Inflammatory macrophage treated with lipopolysaccharide for 4 hours (primary cell): ENCODE measurements at places on chromosomes 11 and 22.

- no peak for DNase-seq
Observed at GRCh38 chr11:58934945-58935513, 4.3 kb upstream of the GLYATL1 start.

GRCh38 chr11:64861227-64861975, 16.9 kb upstream of the CDC42BPG start:
- DNase-seq, result peak; percentile 79

GRCh38 chr22:48299124-48299523, 1528.5 kb downstream of the BRD1 start:
- no peak for DNase-seq

DNA sequence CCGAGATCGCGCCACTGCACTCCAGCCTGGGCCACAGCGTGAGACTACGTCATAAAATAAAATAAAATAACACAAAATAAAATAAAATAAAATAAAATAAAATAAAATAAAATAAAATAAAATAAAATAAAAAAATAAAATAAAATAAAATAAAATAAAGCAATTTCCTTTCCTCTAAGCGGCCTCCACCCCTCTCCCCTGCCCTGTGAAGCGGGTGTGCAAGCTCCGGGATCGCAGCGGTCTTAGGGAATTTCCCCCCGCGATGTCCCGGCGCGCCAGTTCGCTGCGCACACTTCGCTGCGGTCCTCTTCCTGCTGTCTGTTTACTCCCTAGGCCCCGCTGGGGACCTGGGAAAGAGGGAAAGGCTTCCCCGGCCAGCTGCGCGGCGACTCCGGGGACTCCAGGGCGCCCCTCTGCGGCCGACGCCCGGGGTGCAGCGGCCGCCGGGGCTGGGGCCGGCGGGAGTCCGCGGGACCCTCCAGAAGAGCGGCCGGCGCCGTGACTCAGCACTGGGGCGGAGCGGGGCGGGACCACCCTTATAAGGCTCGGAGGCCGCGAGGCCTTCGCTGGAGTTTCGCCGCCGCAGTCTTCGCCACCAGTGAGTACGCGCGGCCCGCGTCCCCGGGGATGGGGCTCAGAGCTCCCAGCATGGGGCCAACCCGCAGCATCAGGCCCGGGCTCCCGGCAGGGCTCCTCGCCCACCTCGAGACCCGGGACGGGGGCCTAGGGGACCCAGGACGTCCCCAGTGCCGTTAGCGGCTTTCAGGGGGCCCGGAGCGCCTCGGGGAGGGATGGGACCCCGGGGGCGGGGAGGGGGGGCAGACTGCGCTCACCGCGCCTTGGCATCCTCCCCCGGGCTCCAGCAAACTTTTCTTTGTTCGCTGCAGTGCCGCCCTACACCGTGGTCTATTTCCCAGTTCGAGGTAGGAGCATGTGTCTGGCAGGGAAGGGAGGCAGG, at the start of gene GSTP1:
TSS of gene GSTP1 (plus strand) at position 566 of the 958 bp plus-strand sequence. CDS start at position 598, 32 bp downstream.
- peak; percentile 79 for DNase-seq

- DNase-seq, result peak; percentile 47
Observed at GRCh38 chr11:34425867-34426266, 12.9 kb upstream of the CAT start.

DNA sequence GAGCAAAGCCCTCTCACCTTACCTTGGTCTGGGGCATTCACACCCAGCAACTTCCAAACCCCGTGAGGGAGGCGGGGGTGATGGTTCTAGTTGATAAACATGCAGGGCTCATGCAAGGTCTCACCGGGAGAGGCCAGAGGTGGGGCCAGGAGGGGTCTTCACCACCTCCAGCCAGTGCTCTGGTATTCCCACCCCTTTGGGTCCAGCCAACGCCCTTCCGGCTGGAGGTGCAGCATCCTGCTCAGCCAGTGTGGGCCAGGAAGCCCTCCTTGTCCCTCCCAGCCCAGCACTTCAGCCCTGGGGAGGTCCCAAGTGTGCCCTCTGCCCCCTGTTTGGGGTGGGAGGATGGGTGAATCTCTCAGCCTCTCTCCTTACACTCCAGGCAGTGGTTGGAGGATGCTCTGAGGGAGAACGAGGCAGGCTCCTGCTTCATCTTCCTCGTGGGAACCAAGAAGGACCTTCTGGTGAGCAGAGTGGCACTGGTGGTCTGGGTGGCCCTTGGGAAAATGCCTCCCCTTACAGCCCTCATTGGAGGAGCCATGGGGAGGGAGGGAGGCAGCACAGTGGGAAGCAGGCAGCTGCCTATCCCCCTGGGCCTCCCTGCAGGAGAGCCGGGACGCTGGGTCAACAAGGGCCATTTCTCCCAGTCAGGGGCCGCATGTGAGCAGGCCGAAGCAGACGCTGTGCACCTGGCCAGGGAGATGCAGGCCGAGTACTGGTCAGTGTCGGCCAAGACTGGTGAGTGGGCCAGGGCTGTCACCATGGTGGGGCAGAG, 13.4 kb downstream of the RAB36 start:
- no peak for DNase-seq

GRCh38 chr22:37619991-37620390, 11.4 kb downstream of the GGA1 start:
- DNase-seq, result no peak

DNA sequence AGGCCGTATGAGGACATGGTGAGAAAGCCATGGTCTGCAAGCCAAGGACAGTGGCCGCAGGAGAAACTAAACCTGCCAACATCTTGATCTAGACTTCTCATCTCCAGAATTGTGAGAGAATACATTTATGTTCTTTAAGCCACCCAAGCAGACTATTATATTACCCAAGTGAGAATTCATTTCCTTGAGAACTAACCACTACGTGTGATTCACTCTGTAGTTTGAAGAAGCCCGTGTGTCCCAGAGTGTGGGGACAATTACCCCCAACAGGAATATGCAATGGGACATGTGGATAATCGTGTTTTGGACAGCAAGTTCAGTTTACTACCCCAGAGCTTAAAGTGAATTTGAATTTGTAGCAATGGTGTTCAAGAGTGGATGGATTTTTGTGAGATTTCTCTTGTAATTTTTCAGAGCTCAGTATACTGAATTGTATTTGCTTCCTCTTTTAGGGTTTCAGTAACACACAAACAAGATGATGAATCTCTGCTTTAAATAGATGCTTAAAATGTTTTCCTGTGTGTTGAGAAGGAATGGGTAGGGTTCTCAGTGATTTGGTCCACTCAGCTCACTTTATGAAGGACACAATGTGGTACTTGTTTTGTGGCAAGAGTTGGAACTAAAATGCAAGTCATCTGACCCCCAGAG, 100.0 kb upstream of the ARHGAP20 start:
- DNase-seq, result peak; percentile 35

GRCh38 chr11:126416542-126417090, 61.1 kb downstream of the ST3GAL4 start:
- peak; percentile 82 for DNase-seq

DNA sequence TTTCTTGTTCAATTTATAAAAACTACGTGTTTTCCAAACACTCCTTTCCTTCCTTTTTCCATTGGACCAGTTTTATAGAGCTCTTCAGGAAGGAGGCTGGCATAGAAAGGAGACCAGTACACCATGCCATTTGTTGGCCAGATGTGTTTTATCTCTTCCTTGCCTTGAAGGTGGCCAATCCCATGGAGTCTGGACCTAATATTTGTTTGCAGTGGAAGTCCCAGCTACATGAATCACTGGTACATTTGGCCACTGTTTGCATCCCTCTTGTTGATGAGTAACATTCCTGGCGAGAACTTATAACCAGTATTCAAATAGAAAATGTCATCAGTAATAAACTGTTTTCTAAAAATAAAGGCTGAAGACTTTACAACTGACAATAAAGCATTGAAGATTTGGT, 110.2 kb downstream of the ANO3 start:
- no peak for DNase-seq

DNA sequence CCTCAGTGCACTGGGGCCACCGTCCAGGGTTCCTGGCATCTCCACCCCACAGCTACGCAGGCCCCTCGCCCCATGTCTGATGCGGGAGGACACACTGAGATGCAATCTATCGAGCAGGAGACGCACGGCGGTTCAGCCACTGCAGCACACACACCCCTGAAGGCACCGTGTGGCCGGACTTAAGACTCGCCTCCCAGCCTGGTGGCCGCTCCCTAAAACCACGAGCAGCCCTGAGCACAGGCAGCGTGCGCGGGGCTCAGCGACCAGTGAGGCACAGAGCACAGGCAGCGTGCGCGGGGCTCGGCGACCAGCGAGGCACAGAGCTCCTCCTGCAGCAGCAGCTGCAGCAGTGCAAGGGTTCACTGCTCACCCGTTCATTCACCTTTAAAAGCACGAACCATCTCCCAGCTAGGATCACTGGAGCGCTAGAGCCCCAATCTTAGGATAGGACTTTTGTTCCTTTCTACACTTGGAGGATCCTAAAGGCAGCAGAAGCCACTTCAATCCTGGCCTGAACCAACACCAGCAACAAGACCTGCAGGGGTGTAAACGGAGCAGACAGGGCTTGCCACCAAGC, 31.4 kb downstream of the TOLLIP start:
- no peak for DNase-seq

DNA sequence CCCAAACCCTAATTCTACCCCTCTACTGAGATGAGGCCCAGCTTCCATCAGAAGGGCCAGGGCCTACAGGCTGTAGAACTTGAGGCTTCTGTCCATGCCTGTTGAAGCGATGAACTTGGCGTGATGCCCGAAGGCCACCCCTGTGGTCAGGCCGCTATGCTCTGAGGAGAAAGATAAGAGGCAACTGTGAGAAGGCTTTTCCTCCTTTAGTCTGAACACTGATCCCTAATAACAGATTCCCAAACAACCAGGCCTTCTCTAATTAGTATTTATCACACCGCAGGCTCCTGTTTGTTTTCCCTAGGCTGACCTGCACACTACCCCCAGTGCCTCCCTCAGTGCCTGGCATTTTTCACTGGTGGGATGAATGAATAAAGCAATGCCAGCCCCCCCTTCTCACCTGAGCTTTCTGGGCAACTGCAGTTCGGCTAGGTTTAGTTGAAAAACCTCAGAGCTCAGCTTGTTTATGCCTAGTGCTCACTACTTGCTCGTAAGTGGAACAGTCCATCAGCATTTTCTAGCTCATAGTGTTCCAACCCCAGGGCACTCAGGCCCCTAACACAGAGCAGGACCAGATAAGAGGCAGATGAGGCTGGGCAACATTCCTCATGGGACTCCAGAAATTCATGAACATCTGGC, 15.2 kb downstream of the PRPF19 start:
- DNase-seq, result no peak

DNA sequence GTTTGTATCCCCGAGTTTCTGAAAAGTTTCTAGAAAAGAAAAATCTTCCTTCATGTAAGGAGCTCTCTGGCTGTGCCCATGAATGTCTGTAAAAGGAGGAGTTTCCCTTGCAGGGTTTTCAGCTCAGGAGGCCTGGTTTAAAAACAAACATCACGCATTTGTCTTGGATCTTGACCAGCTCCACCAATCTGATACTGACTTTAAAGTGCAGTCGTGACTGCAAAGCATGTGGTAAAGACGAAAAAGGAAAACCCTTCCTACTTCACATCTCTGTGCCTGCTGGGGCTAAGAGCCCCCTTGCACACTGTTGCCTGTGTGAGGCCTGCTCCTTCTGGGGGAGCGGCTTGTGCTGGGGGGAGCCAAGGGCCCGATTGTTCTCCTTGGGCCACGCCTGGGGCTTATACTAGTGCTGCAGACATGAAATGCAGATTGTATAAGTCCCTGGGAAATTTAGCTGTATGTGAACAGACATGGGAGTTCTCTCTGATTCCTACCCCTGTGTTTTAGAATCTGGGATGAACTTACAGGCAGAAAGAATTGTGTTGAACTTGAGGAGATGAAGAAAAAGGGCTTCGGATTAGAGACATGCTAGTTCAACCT, 62.1 kb downstream of the ADAMTS15 start:
- no peak for DNase-seq

GRCh38 chr11:12617632-12618031, 56.6 kb upstream of the TEAD1 start:
- DNase-seq, result no peak

DNA sequence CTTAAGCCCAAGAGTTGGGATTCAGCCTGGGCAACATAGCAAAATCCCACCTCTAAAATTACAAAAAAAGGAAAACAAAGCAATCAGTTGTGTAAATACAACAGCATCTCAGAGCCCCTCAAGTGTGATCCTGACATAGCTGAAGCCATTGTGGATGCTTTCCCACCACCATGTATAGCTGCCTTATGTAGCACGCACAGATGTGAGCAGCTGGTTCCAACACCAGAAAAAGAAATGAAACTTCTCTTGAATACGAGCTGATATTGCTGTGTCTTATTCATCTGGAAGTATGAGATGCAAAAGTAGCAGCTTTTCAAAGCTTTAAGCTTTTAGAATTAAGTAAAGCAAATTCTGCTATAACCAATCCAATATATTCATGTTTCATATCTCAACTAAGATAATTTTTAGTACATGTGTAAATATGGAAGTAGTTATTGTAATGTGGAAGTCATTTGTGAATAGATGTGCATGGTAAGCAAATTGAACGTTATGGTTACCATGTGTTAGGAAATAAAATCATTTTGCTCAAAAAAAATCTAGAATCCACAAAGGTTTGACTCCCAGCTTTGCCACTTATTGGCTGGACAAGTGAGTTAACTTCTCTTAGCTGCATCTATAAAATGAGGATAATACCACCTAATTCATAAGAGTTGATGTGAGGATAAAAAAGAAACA, 63.2 kb downstream of the SGSM3 start:
- DNase-seq, result no peak
